ENCODE measurements at places on chromosomes 2 and 18.

- DNase-seq = no peak
These were observed 14.5 kb upstream of the CIB4 start for GRCh38 chr2:26655611-26656195.

DNA sequence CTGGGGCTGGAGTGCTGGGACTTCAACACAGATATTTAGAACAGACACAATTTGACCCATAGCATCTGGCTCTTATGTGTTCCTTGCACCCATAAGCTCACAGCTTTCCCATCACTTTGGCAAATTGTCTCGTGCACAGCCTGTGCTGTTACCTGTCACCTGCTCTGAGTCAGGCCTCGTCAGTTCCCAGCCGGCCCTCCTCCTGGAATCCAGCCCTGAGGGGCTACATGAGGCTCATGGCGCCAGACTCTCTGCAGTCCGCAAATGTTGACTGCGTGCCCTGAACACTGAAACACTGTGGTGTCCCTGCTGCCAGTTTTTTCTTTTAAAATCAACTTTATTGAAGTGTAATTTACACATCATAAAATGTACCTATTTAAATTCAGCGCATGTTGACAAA lies 65.4 kb upstream of the BZW1 start:
- DNase-seq = no peak

- DNase-seq = no peak
These were observed 860.4 kb upstream of the CRIM1 start for GRCh38 chr2:35495182-35495581.

GRCh38 chr2:111165084-111165483 lies 44.4 kb downstream of the BCL2L11 start:
- no peak for DNase-seq

DNA sequence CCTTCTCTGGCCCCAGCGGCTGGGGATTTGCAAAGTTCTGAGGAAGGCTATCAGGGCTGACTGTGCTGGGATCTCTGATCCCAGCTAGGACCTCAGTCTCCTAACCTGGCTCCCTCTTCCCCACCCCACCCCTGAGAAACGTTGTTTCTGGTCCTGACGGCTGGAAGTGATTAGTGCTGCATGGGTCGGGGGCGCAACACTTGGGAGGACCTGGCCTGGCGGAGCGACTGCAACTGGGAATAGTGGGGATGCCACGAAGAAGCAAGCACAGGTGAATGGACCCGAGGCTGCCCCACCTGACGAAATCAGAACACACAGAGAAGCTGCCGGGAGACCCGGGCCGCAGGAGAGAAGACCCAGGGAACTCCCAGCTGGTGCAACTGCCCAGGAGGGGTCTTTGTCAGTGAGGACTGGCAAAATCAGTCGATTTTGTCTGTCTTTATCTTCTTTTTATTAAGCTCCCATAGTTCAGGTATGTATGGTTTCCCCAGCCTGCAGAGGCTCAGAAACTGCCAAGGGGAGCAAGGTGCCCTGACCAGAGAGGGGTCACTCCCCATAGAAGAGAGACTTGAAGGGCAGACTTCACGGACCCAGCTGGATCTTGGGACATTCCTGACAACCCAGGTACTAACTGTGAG lies 656 bp upstream of the LBX2 start:
- DNase-seq = no peak

GRCh38 chr2:15798701-15799431 lies 141.5 kb upstream of the MYCN start:
- no peak for DNase-seq

DNA sequence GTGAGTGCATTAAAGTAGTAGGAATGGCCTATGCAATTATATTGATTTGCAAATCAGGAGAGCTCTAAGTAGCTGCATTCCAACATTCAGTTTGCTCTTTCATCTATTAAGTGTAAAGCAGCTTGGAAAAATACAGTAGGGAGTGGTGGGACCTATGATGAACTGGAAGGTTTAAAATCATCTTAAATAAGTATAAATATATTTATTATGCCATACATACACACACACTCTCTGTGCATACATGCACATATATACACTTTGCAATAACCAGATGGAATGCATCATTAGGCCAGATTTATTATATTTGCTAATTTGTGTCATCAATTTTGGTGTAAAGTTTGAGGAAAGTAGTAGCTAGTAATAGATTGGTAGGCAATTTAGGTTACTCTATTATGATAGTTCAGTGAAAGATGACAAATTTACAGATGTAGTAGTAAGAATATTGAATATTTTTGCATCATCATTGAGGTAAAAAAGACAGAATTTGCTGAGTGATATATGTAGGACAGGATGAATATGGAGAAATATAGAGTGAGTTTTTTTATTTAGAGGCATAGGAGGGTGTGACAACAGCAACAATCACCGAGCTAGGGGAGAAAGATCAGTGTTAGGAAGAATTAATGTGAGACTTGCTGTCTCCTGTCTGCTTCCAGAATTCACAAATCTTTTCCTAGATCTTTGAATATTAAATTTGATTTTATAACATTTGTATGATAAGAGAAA lies 961.0 kb upstream of the CDH2 start:
- no peak for DNase-seq

- DNase-seq = no peak
These were observed 66.7 kb downstream of the RTN4 start for GRCh38 chr2:54983345-54984220.

GRCh38 chr18:46478796-46479195 lies 178.2 kb downstream of the LOXHD1 start:
- DNase-seq = no peak

DNA sequence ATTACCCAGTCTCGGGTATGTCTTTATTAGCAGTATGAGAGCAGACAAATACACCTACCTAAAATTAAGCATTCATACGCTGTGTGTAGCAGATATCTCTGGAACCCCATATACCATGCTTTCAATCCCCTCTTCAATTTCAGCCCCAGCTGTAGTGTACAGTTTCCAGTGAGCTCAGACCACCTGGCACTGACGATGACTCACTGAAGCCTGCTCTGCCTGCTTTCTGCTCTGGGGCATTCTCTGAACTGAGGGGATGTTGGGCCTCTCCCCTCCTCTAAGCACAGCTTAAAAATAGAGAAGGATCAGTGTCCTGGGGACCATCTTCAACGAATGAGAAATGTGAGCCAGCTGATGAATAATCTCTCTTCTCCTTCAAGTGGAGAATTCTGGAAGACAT lies 8.7 kb upstream of the CCL20 start:
- no peak for DNase-seq

- DNase-seq = no peak
These were observed 31.1 kb upstream of the INHBB start for GRCh38 chr2:120314690-120315366.
